Stimulated activated CD4-positive, alpha-beta T cell treated with anti-CD3 and anti-CD28 coated beads, Interleukin-15, amount 100 ng/mL, for 48 hours (primary cell): ENCODE measurements at places on chromosomes 3 and 15.
A peak's percentile ranks its signal among the peaks of the same experiment; 100 is the strongest.

DNA sequence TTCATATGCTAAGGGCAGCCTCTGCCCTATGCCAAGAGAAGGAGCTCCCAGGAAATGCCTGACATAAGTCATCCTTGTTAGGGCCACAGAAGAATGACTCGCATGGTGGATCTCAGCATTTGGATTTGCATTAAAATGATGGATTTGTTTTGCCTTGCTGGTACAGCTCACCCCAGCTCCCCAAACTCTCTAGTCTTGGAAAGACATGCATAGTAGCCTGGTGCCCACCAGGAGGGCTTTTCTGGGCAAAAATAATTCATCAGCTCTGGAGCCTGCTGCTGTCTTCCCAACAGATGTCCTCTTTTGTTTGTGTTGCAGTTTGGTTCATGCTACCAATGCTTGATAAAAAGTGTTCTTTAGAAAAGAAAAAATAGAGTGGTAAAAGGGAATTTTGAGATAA, 833.0 kb downstream of the AGBL1 start:
- no peak for DNase-seq

GRCh38 chr15:63942486-63943365, 103.6 kb downstream of the DAPK2 start:
- DNase-seq = no peak

DNA sequence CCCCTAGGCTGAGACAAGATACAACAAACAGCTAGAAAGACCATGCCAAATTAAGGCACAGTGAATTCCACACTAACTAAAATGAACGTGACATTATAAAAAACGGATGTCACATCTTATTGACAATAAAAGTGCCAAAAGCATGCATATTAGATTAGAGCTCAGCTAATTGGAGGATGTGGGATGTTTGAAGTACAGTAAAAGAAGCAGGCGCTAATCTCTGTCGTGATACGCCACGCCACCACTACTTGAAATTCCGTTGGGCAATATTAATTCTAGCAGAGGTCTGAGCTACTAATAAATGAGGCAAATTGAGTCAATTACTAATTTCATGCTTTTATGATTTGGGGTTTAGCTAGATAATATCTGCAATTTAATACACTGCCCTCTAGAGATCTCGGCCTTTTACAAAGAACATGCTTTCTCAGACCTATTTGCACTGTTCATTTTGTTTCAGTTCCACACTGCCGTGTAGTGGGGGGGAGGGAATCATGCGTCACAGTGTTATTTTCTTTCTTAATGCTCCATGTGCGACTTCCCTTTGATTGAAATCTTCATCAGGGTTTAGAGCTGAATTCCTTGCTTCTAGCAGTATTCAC, 52.9 kb upstream of the ROBO2 start:
- no peak for DNase-seq

GRCh38 chr3:37457378-37458065, 283.1 kb upstream of the LRRFIP2 start:
- DNase-seq = no peak

DNA sequence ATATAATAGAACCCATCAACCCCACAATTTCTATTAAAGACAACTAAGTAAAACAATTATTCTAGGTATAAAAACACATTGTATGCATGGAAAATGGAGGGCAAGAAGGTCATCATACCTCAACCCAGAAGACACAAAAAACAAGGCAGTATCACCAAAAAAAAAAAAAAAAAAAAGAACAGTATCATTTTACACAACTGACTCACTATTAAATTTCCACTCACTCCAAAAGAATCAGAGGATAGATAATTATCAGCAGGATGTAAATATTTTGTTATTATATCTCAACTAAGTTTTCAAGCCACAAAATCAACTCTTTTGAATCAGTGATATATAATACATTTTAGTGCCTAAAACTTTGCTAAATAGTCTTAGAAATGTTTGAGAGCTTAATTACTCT, 55.0 kb downstream of the CLASP2 start:
- DNase-seq = no peak

DNA sequence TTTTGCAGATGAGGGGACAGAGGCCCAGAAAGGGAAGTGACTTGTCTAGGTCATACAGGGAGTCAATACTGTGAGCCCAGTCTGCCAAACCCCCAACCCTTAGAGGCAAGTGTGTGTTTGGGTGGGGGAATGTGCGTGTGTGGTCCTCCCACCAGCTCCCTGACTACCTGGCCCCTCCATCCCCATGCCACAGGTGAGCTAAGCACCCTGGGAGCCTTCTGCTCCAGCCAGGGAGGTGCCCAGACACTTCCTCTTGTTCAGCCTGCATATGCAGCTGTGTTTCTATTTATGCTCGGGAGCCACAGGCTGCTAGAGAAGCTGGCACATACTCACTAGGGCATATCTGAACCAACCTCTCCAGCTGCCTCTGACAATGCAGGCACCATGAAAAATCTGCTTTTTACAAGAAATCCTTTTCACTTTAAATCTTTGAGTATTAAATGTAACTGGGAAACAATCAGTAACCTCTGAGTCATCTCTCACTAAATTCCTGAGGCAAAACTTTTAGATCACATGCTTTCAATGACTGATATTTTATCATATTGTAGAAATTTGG, 20.7 kb downstream of the TBC1D2B start:
- DNase-seq = no peak

GRCh38 chr3:14204515-14205284, 26.1 kb downstream of the LSM3 start:
- no peak for DNase-seq

GRCh38 chr15:45128971-45129639, 574 bp downstream of the DUOXA1 start:
- no peak for DNase-seq

GRCh38 chr15:79290642-79291275, 8.2 kb downstream of the ANKRD34C start:
- no peak for DNase-seq

DNA sequence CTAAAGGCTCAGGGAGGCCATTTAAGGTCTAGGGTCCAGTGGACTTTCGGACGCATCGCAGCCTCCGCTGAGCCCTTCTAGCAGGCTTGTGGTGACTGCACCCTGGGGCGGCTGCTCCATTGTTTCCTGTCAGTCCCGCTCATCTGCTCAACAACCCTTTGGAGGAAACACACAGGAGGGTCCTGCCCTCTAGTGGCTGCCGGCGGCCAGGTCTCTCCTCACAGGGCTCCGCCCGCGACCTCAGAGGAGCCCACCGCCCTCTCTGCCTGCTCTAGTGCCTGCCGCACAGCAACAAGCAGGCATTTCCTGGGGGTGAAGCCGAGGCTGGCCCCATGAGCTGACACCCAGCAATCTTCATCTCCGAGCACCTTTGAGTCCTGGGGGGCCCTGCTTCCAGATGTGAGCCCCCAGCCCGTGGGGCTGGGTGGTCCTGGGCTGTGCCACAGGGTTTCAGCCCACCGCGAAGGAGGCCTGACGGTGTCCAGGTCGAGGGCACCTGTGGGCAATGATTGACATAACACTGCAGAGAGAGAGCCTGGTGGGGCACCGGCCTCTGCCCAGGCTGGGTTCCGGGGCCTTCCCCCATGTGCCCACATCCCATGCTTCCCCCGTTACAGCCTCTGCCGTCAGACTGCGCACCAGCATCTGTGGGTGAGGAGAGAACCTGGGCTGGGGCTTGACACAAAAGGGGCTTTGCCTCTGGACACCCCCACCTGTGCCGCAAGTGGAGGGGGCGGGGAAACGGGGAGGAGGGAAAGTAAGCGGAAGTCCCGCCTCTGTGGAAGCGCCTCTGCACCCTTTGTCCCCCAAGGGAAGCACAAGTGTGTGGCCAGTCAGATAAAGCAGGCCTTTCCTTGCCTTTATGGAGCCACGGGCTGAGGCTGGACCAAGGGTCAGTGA, 27.0 kb upstream of the SFMBT1 start:
- peak; percentile 82 for DNase-seq

DNA sequence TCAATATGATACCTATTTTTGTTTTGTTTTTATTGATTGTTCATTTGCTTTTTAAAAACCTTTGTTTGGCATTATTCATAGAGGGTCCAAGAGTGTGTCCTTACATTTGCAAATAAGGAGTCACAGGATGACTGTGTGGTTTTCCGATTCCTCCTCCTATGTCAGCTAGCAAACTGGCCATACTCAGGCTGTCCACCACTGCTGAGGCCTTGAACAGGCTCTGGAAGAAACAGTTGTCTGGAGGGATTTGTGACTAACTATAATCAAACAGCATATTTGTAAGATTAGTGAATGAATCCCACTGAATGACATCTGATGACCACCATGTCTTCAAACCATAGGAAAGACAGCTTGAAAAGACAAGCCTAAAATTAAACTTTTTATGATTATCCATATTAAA, 423.4 kb upstream of the ATP11B start:
- no peak for DNase-seq

DNA sequence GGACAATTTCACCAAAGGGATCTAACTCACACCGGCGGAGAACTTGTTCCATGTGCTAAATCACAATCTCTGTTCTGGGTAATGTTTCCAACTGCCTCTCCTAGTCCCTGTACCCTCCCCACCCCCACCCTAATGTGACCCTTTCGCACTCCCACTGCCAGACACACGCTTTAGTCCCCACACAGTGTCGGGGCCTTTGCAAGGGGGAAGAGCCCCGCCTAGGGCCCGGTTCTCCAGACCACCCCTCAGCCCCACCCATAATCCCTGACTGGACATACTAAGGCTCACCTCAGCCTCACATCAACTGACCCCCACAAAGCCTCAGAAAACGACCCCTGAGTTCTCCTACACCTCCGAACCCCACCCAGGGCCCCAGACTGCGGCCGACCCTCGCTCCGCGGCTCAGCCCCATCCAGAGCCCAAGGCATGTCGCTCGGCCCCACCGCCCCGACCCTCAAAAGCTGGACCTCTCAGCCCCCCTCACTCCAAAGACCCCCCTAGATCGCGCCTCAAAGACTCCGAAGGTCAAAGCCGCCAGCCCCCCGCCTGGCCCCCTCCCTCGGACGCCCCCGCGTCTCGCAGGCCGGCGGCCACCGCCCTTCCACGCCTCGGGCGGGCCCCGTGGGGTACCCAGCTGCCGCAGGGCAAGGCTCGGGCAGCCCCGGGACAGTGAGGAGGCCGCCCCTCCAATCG, 72.0 kb upstream of the MAP4 start:
- DNase-seq = peak; percentile 2

DNA sequence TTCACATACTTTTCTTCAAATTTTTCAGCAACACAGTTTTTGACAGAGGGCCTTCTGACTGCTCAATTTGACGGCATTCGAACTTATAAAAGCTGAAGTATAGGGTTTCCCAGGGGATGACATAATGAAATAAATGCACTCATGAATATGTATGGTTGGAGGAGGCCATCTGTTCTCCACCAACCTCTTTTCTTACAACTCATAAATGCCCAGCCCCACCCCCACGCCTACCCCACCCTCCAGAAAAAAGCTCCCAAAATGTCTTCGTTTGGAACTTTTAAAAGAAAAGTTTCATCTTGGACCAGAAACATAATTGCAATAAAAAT, 211.6 kb upstream of the LRRN1 start:
- no peak for DNase-seq

DNA sequence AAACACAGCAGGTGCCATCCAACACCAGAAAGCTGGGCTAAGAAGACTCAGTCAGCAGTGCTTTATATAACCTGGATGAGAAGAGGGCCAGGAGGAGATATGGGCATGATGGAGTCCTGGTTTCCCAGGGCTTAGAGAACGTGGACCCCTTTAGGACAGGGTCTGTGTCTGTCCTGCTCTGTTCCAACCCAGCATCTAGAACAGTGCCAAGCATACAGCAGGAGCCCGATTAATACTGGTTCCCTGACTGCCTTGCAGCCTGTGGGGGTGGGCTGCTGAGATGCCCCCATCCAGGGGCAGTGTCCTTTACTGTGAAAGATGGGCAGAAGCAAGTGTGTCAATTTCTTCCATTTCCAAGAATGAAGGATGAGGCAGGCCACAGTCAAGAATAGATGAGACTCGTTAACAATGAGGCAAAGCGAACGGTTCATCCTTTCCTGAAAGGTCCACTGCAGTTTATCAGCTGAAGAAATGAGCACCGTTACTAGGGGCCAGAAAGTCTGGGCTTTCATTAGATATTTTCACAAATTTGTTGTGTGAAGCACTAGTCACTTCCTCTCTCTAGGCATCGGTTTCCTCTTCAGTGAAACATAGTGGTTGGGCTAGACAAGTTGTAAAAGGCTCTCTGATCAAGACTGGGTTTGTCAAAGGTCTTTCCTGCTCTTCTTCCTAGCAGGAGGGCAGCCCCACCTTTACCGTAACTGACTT, 72.0 kb upstream of the HERC1 start:
- no peak for DNase-seq

- DNase-seq = no peak
These were observed 419 bp downstream of the HYKK start for GRCh38 chr15:78507831-78508160.

- DNase-seq = no peak
These were observed 58.2 kb downstream of the ZBTB38 start for GRCh38 chr3:141426404-141427034.

DNA sequence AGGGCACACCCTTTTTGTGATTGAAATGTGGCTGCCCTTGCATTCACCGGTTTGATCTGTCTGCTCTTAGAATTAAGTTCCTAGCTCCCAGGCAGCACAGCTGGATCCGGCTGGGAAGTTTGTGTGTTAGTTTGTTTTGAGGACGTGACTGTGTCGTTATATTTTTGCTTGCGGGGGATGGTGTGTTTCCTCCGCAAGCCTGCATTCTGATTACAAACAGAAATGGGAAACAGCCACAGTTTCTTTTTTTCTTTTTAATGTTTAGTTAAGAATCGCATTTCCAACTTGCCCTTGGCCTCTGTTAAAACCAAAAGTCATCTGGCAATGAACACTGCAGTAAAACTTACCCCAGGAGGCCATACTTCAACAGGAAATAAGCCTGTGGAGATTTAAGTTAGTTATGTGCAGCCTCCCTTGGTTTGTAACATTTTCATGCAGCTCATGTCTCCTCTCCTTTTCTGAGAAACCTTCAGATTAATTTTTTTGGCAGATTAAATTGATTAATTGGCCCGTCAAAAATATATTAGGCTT, 888 bp downstream of the TMOD3 start:
- DNase-seq = no peak

DNA sequence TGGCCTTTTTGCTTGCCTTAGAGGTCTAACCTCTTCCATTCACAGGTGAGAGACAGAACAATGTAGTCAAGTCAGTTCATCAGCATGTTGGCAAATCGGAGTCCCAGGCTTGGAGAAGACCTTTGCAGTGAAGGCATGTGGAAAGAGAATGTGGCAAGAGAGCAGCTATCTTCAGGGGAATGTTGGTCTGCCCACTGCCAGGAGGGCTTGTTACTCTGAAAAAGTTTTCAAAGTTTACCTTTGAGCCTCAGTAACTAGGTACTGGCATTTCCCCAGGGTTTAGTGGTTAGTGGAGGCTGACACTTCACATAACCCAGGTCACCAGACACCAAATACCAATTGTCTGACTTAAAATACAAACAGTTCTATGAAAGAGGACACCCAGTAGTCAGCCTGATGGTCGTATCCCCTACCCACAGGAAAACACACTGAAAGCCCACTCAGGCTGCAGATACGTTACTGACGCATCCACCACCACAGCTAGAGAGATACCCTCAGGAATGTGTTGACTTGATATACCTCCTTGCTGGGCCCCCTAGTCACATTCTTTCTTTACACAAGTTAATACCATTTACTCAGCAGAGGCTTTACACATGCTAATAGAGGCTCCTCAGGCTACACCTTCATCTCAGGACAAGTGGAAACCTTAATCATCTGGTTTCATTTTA, 9.7 kb upstream of the ARID3B start:
- DNase-seq = no peak
